ENCODE measurements at places on chromosomes 6 and 20. TPM values are rescaled to one million over a fixed set of nuclear protein-coding genes. Genes with fewer than 3 reads are reported as not detected.

IMPG1 gene
- total RNA-seq: not detected

ESR1 gene
- not detected for total RNA-seq

HMGCLL1 gene
- not detected for total RNA-seq

SLCO4A1 gene
- 13.3 TPM for total RNA-seq

NPEPL1 gene
- 7.7 TPM for total RNA-seq

COL11A2 gene
- total RNA-seq: not detected

MCM8 gene
- 38.9 TPM for total RNA-seq

BHLHE23 gene
- not detected for total RNA-seq

CALHM4 gene
- total RNA-seq: not detected

DLK2 gene
- not detected for total RNA-seq

NRSN1 gene
- not detected for total RNA-seq

UBD gene
- 9.9 TPM for total RNA-seq

KCNB1 gene
- total RNA-seq: not detected

HNF4A gene
- not detected for total RNA-seq

DDAH2 gene
- total RNA-seq: 80.0 TPM

OCSTAMP gene
- total RNA-seq: not detected

RNF182 gene
- 7.2 TPM for total RNA-seq

CCM2L gene
- not detected for total RNA-seq

FAM83B gene
- total RNA-seq: not detected

CAGE1 gene
- 0.08 TPM for total RNA-seq

KCNK16 gene
- total RNA-seq: not detected

SAMD3 gene
- 0.29 TPM for total RNA-seq

SRSF12 gene
- 2.8 TPM for total RNA-seq

TPD52L2 gene
- total RNA-seq: 76.4 TPM

Measured in SJSA1 (cell line).